AG04450 (cell line): ENCODE measurements at places on chromosomes 13 and 19.

GRCh38 chr13:18943721-18944391, 237.8 kb downstream of the TUBA3C start:
- DNase-seq: no peak

GRCh38 chr13:114283576-114283975, 2.2 kb downstream of the UPF3A start:
- no peak for DNase-seq

DNA sequence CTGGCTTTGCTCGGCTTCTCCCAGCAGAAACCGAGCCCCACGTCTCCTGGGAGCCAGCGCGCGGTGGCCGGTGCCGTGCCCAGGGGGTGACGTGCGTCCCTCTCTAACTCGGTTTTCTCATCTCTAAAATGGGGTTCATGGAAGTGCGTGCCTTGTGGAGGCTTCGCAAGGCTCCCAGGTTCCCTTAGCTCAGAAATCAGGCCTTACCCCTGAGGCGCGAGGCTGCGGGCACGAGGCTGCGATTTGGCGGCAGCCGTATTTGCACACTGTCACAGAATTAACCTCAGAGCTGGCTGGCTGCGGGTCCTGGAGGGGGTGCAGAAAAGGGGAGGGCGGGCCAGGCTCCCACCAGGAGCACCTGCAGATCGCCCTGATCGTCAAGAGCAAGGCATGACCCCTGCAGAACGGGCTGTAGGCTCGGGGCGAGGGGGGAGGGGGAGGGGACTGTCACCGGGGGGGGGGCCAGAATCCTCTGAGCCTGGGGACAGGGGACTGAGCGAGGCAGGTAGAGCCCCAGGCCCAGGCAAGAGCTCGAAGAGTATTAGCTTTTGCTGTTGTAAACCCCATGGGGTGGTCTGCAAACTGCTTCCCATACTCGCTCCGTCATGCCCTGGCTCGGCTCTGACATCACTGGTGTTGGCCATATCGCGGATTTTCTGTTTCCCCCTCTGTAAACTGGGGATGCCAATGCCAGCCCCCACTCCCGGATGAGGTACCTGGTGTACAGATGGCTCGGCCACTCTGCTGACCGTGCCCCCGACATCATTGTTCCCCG, 62.2 kb downstream of the CCNE1 start:
- no peak for DNase-seq

DNA sequence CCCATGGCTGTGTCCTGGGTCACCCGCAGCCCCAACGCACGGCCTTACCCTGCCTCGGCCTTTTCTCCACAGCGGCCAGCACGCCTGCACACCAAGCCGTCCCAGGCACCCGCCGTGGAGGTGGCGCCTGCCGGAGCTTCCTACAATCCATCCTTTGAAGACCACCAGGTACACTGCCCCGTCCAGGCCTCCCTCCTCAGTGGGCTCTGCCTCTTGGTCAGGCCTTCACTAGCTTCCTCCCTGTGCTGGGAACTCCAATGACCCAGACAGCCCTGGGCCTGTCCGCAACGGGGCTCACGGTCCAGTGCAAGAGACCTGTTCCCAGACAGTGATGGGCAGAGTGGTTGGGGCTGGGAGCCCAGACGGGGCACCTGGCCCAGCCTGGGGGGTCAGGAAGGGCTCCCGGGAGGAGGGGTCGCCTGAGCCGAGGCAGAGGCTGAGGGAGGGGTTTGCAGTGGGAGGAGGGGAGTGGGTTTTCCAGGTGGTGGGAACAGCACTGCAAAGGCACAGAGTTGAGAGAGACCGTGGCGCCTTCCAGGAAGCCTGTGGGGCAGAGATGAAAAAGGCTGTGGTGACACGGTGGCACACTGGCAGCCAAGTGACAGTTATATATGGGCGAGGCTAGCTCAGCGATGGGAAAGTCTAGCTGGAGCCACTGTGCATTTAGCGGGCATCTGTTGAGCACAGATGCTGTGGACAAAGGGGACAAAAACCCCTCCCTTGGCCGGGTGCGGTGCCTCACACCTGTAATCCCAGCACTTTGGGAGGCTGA, 7.3 kb downstream of the NOP53 start:
- no peak for DNase-seq

- DNase-seq: no peak
Observed at GRCh38 chr19:29401712-29402421, 123.9 kb upstream of the VSTM2B start.

DNA sequence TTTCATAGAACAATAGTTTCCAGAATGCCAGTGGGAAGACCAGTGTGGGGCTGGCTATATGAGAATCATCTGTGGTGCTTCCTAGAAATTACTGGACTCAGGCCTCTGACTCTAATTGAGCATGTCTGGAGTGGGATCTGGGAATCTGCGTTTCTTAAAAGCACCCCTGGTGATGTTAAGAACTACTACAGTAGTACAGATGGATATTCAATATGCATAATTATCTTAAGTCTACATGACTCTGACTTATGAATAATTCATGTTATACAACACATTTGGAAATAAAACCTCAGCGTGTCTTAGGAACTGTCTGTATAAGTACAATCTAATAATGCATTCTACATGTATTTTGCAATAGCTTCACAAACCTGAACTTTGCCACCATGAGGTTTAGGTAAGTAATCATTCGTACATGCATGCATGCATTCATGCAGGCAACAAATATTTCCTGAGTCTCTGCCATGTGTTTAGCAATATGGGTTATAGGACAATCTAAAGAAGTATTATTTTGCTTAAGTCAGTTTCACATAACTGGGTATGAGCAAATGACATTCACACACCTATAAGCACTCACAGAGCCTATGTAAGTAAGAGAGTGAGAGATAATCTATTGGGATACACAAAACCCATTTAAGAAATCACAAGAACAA, 62.0 kb downstream of the EPSTI1 start:
- DNase-seq: no peak

DNA sequence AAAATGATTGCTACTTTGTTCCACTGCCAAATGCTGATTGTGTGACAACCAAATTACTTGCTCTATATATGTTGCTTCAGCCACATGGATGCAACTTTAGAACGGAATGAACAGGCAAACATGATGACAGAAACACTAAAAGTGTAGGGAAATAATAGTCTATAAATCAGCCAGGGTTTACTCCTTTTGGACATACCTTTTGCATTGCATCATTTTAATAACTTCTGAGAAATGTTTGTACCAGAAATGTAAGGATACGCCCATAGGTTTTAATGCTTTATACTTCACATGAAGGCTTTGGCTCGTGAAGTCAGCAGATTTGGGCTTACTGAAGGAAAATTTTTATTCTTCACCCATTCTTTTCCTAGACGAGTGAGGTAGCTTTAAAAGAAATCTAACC, 141.0 kb downstream of the POSTN start:
- no peak for DNase-seq

DNA sequence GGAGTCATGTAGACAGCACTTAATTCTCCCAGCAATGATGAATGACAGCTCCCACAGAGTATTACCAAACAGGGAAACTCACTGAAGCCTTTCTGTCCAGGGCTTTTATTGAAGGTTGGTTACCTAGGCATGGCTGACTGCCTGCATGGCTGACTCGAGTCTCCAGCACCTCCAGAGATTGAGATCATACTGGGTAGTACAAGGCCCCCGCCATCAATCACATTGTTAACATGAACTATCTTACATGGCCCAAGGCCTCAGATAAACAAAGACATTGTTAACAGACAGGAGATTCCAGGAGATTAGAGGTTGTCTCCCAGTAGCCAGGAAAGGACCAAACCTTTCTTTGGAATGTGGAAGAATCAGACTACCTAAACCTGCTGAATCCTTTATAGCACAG, 128.3 kb upstream of the LSM14A start:
- DNase-seq: no peak

- DNase-seq: no peak
Observed at GRCh38 chr13:33940898-33941297, 122.9 kb downstream of the RFC3 start.

GRCh38 chr19:6064336-6065073, 45.8 kb downstream of the RFX2 start:
- DNase-seq: no peak

DNA sequence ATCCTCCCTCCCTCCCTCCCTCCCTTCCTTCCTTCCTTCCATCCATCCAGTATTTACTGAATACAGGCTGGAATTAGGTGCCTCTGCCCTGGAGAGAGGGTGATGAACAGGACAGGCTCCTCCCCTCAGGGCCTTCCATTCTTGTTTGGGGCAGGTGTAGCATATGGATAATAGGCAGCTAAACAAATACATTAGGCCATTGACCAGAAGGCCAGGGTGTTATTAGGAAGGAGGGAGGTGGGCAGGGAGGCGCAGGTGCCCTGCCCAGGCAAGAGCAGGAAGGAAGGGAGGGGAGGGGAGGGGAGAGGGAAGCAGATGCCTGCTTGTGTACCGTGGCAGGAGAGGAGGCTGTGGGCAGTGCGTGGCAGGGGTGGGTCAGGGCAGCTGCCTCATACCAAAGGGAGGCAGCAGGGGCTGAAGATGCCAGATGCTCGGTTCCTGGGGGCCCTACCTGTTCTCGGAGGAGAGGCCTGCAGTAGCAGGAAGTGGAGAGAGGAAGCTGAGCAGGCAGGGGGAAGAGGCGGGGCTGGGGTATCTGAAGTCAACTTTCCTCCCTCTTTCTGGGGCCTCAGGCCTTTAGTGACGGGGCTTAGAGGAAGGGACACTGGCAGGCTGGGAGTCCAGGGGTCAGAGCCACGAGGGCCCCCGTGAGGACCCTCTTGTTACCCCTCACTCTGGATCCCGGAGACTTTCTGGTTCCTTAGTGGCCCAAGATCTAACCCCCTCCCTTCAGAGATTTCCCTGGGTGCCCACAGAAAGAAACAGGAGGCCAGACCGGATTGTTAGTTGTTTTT, at the start of gene RINL:
Gene RINL, minus strand, starts transcription at position 495 of the 794 bp plus-strand sequence. CDS start 1,533 bp downstream, outside the sequence.
- no peak for DNase-seq

DNA sequence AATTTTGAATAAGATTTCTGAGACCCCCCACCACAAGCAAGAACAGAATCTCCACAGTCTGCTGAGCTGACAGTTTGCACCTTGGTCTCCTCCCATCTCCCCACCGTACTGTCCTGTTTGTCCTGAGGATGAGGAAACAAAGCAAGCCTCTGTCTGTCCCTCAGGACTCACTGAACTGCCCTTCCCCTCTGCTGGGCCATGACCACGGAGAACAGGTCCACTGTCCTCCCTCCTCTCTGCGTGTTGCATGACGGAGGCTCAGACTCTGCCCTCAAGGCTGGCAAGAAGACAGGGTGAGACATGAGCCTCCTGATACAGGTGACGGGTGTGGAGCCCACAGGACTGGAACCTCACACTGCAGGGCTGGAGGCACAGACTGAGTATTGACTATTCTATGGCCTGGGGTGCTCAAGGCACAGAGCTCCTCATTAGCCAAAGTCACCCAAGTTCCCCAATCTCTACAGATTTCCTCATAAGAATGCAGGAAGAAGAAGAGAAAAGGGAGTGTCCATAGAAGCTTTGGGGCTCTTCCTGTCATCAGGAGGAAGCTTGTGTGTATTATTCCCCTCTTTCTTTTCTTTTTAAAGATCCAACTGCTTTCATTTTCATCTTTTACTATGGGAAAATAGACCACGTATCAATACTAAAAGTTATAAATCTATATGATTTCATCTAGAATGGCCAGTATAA, 22.4 kb upstream of the RGCC start:
- DNase-seq: no peak

DNA sequence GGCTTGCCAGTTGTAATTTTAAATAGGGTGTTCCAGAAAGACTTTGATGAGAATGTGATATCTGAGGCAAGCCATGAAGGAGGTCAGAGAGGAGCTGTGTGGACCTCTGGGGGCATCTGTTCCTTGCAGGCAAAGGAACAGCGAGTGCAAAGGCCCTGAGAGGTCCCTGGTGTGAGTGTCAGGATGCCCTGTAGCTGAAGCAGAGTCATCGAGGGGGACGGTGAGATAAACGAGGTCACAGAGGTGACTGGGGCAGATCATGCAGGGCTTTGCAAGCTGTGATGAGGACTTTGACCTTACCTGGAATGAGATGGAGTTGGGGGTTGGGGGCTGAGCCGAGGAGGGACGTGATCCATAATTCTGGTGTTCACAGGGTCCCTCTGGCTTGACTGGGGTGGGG, 75.0 kb downstream of the RYR1 start:
- DNase-seq: no peak

DNA sequence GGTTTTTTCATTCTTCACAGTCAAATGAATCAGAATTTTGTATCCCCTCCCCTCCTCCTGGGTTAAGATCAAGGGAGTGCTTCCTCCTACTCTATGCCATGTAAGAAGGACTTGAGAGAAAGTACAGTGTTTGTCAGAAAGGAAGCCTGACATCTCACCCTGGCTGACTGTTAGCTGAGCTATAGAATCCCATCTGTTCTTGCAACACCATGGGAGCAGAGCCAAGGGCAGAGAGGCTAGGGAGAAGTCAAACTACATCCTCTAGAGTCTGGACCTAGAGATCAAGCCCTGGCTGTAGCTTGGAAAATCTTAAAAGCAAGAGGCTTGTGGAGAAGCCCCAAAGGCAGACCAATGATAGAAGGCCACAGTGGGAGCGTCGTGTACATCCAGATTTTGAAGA, 145.9 kb downstream of the OLFM4 start:
- DNase-seq: no peak

GRCh38 chr13:66665991-66666390, 564.1 kb downstream of the PCDH9 start:
- DNase-seq: peak; percentile 49

- no peak for DNase-seq
Observed at GRCh38 chr13:109862627-109863026, 76.2 kb upstream of the IRS2 start.

- DNase-seq: no peak
Observed at GRCh38 chr13:25175026-25175425, 2.9 kb upstream of the AMER2 start.

GRCh38 chr19:33022472-33023116, 42.1 kb downstream of the RHPN2 start:
- no peak for DNase-seq

DNA sequence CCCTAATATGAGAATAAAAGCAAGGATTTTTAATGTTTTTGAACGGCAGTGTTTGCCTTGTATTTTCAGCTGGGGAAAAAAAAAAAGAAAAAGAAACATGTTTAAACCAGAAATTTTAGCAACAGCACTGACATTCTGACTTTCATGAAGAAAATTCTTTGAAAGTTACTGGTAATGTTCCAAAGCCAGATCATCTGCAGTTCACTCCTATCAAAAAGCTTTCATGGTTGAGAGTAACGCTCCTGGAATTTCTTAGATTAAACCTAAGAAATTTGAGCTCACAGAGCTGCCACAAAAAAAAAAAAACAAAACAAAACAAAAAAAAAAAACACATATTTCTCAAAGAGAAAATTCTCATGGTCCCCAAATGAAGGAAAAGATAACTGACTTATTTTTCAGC, 1106.7 kb downstream of the EFNB2 start:
- peak; percentile 20 for DNase-seq

- DNase-seq: no peak
Observed at GRCh38 chr13:26590379-26590778, 32.9 kb downstream of the WASF3 start.

GRCh38 chr13:64672751-64673150, 2557.4 kb downstream of the PCDH9 start:
- DNase-seq: no peak

DNA sequence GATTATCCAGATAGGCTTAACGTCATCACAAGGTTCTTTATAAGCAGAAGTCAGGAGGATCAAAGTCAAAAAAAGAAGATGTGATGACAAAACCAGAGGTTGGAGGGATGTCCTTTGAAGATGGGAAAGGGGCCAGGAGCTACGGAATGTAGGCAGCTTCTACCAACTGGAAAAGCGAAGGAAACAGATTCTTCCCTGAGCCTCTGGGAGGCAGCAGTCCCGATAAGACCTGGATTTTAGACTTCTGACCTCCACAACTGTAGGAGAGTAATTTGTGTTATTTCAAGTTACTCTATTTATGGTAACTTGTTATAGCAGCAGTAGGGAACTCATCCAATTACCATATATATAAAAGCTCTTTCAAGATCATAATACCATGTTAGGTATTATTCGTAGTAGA, 98.8 kb upstream of the MYCBP2 start:
- no peak for DNase-seq
